ENCODE measurements at places on chromosomes 5 and 9. TPM values are rescaled to one million over a fixed set of nuclear protein-coding genes. Genes with fewer than 3 reads are reported as not detected.

Gene SLC22A4
- 6.4 TPM for polyA plus RNA-seq

Gene ZBTB43
- 14.0 TPM for polyA plus RNA-seq

DNA sequence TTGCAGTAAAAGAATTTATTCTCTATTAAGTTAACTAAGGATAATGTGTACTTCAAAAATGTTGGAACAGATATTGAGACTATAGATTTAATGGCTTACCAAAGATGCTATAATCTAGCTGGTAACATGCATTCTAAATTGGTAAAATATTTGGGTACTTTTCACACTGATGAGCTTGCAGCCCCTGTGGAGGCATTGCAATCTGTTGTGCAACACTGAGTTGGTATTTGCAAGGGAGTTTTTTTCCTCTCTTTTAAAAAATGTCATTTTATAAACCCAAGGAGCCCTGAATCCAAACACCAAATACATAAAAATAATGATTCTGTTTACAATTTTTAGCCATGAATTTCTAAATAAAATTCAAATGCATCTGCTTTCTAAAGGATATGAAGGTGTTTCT is 944.8 kb downstream of the DTWD2 start:
- no peak for DNase-seq

Gene OXCT1
- 56.8 TPM for polyA plus RNA-seq

GRCh38 chr5:14946815-14947620 is 75.4 kb upstream of the ANKH start:
- DNase-seq = no peak

DNA sequence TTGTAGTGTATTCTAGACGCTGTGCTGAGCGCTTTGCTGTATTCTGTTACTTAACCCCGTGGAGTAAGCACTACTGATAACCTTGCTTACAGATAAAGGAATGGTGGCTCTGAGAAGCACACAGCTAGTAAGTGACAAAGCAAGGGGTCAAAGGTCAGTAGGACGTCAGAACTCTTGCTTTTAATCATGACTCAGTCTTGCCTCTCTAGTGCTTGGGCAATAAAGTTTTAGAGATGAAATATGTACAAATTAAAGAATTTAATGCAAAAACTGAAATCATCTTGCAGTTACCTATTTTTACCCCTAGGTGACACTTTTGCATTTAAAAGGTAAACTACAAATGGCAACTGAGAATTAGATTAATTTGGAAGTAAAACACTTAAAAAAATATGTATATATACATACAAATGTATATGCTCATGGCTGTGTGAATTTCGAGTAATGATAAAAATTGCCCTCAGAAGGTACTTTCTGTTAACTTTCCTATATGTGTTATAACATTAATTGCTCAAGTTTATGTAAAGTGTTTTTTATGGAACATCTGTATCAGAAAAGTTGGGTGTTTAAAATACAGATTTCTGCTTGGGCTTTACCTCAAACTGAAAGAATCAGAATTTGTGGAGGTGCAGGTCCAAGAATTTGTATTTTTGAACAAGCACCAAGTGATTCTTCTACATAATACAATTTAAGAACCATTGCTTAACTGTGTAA is 175.1 kb upstream of the DAB2 start:
- DNase-seq = no peak

- no peak for DNase-seq
Observed at GRCh38 chr5:172473427-172473826, 19.1 kb upstream of the SH3PXD2B start.

- no peak for DNase-seq
Observed at GRCh38 chr5:60101573-60101972, 208.0 kb upstream of the PDE4D start.

- no peak for DNase-seq
Observed at GRCh38 chr5:168931638-168932345, 352.6 kb upstream of the PANK3 start.

Gene SLC34A1
- 160 TPM for polyA plus RNA-seq

Gene SPATA31E1
- polyA plus RNA-seq = 0.01 TPM

DNA sequence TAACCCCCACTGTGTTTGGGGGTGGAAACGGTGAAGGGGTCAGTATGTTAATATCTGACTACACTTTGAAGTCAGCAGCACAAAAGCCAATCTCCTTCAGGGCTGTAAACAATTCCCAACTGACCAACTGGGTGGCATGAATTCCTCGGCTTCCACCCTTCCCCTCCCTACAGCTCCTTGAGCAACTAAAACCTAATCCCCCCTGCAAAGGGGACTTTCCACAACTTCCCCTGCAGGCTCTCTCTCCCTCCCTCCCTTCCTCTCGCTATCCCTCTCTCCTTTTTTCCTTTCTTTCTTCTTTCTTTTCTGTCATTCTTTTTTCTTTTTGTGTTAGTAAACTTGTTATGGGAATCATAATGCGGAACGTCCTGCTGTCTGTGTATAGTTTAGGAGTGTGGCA is 65.1 kb upstream of the PTCH1 start:
- no peak for DNase-seq

DNA sequence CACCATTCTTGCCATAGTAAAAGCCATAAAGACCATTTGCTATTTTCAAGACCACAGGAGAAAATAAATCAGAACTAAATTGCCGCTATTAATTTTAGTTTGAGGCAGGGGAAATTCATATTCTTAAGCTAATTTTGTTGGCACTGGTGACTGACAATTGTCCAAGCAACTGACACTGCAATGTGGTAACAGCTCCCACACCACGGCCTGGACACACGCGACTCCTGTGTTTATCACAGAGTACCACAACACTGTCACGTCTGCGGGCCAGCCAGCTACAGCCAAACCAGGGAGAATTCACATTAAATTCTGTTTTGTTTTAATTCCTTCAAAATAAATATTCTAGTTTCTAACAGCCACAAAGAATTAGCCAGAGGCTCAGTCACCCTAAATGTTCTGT is 481.9 kb downstream of the CTNND2 start:
- no peak for DNase-seq

DNA sequence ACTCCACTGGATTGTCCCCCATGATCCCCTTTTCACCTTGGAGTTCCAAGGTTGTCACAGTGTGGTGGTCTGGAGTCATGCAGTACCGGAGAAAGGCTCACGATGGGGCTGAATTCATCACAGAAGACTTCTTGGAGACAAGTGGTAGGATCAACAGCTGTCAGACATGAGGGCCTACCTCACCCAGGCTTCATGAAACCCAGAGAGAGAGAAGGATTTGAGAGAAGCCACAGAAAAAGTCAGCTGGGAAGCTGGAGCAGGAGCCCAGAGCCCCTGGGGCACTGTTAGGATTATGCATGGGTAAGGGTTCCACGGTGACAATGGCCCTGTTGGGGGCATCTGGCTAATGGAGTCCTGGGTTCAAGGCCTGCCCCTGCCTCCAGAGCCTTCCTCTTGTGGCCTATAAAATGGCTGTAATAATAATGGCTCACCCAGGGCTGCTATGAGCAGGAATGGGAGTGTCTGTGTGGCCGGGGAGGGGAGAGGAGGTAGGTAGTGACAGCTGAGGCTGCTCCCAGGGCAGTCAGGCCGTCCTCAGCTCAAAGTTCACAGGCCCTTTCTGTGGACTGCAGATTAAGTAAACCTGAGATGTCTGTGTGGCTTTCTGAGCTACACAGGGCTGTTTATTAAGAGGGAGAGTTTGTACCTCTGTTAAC is 910 bp downstream of the TRIM14 start:
- DNase-seq = no peak

Gene PSIP1
- 221 TPM for polyA plus RNA-seq

DNA sequence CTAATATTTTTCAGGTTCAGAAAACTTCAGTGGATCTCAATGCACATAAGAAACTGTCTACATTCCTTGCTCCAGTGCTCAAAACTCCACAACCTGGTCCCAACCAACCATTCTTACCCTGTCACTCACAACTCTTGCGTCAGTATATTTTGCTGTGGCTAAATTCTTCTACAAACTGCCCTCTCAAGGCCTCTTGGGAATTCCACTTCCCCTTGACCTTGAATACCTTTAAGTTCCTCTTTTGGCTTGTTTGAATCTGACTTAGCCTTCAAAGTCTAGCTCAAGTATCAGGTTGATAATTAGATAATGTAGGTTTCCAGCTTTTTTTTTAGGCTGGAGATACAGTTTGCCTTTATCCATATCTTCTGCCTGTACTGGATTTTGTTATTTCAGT is 128.3 kb downstream of the SLF1 start:
- no peak for DNase-seq

DNA sequence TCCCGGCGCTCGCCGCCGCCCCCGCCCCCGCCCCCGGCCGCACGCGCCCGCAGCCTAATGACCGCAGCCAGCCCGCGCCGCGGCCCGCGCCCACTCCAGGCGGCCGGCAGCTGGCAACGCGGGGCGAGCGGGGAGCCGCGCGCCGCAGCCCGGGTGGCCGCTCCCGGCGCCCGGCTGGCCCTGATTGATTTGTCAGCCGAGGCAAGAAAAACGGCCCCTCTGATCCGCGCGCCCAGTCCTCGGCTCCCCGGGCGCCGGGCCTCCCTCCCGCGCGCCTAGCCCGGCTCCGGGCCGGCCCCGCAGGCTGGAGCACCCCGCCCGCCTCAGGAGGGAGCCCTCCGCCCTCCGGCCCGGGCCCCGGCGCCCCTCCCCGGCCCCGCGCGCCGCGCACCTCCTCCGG is 11.9 kb upstream of the LHX2 start:
- DNase-seq = no peak

DNA sequence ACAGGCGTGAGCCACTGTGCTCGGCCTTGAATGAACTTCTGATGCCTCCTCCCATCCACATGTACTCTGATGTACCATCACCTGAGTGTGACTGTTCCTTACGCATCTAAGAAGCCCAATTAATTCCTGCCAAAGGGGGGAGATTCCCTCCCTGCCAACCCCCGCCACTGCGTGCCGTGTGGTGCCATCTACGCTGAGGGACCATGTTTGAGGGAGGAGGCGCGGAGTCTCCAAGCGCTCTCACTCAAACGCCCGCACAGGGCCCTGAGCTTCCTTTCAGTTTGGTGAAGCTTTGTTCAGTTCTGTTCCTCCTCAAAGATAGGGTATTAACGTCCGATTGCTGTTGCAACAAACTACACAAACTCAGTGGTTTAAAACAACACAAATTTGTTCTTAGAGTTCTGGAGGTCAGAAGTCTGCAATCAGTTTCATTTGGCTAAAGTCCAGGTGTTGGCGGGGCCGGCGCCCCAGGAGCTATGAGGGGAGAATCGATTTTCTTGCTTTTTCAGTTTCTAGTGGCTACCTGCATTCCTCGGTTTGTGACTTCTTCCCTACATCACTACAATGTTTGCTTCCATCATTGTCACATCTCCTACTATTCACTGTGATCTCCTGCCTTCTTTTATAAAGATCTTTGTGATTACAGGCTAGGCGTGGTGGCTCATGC is 13.9 kb upstream of the PRXL2C start:
- no peak for DNase-seq

- no peak for DNase-seq
Observed at GRCh38 chr5:95871146-95871806, 48.8 kb upstream of the GLRX start.

Gene PCDHGA10
- polyA plus RNA-seq = 3.9 TPM

GRCh38 chr5:175712681-175713085 is 54.8 kb downstream of the HRH2 start:
- DNase-seq = no peak

Gene PCDHGA11
- 5.1 TPM for polyA plus RNA-seq

DNA sequence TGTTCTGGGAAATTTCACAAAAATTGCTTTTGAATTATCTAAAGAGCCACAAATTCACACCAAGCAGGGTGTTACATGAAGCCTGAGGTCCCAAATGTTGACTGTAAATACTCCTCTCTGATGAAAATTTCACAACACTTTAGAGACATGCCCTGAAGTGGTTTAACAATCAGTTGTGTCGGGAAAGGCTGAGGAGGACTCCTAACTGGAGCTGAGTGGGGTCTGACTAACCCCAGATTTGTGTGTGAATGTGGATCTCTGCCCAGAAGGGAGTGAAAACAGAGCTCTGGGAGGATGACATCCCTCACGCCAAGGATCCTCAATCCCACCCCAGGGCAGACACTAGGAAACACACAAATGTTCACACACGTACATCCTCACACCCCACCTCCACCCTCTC is 31.1 kb upstream of the GRXCR2 start:
- DNase-seq = no peak

- no peak for DNase-seq
Observed at GRCh38 chr5:124124711-124125229, 612.8 kb downstream of the CSNK1G3 start.

All from right renal pelvis (tissue), 4 donors.